ENCODE measurements at places on chromosomes 5 and 9. TPM values are rescaled to one million over a fixed set of nuclear protein-coding genes. Genes with fewer than 3 reads are reported as not detected.

Gene HTR1A
- not detected for total RNA-seq

Gene GPR151
- not detected for total RNA-seq

Gene NOP16
- total RNA-seq = 9.9 TPM

Gene RGS3
- total RNA-seq = 50.7 TPM

Gene ARAP3
- 3.3 TPM for total RNA-seq

Gene CAMK4
- total RNA-seq = 1.2 TPM

Gene TUSC1
- total RNA-seq = 25.5 TPM

Gene ANKRD31
- 0.28 TPM for total RNA-seq

Gene BASP1
- 8.6 TPM for total RNA-seq

Gene ZBED3
- 13.8 TPM for total RNA-seq

Gene ADGRV1
- total RNA-seq = 1.1 TPM

Gene SLC34A3
- not detected for total RNA-seq

Gene ZFP2
- total RNA-seq = 3.9 TPM

Gene PCDHGC4
- 3.0 TPM for total RNA-seq

Gene PTGDS
- 36.4 TPM for total RNA-seq

Gene IFNA2
- total RNA-seq = not detected

Gene MRPS2
- total RNA-seq = 37.7 TPM

Gene NUTM2G
- not detected for total RNA-seq

Gene PCYOX1L
- 2.5 TPM for total RNA-seq

Gene FABP6
- total RNA-seq = not detected

Gene MCTP1
- 12.5 TPM for total RNA-seq

Gene RAD23B
- total RNA-seq = 74.3 TPM

Gene LNPEP
- total RNA-seq = 62.3 TPM

Gene TNC
- 462 TPM for total RNA-seq

Gene CCNO
- not detected for total RNA-seq

Gene IDNK
- total RNA-seq = 3.3 TPM

Gene COL23A1
- 0.68 TPM for total RNA-seq

Gene TMEM174
- not detected for total RNA-seq

Gene RFESD
- 4.9 TPM for total RNA-seq

Gene CCNI2
- total RNA-seq = not detected

Gene FAM78A
- total RNA-seq = 2.5 TPM

Gene TAF11L5
- not detected for total RNA-seq

Gene HAPLN1
- total RNA-seq = under 0.01 TPM

Gene TNFSF8
- total RNA-seq = 1.4 TPM

Data from sigmoid colon (tissue), 7 donors.